ENCODE measurements at places on chromosomes 5 and 9.

GRCh38 chr5:168357876-168358275, 66.4 kb downstream of the WWC1 start:
- no peak for DNase-seq

- no peak for DNase-seq
Observed at GRCh38 chr5:14343376-14343775, 200.2 kb downstream of the TRIO start.

DNA sequence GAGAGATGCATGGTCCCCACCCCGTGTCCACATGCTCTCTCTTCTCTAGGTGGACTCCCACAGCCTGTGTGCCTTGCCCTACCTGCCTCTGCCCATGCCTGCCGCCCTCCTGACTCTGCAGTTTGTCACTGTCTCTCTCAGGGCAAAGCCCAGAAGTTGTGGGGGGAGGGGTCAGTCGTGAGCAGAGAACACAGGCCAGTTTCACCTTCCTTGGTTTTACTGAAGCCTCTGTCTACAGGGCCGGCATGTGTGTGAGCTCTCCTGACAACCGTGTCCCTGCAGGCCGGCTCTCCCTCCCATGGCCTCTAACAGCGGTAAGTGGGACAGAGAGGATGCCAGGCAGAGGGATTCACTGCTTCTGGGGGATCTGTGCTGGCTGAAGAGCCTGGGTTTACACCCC, 43.5 kb upstream of the SLC25A51 start:
- no peak for DNase-seq

DNA sequence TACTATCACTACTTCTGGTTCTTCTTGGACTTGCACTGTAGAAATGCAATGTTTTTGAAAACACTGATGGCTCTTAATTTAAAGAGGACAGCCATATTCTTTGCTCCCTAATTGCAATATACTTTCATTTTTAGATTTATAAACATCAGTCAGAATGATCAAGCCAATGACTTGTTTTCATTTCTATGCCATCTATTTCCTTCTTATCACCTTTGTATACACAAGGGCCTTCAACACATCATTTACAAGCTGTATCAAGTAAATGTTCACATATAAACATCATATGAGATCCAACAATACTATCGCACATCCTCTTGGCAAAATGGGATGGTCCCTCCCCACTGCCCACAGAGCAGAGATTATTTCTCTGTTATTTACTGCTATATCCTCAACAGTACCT, 24.9 kb downstream of the AUH start:
- no peak for DNase-seq

- DNase-seq, result no peak
Observed at GRCh38 chr5:107284822-107285525, 385.8 kb downstream of the EFNA5 start.

GRCh38 chr5:9641806-9642355, 11.7 kb upstream of the TAS2R1 start:
- no peak for DNase-seq

GRCh38 chr5:142977363-142978051, 207.3 kb downstream of the ARHGAP26 start:
- no peak for DNase-seq

- no peak for DNase-seq
Observed at GRCh38 chr9:88889386-88889785, 101.9 kb upstream of the S1PR3 start.

DNA sequence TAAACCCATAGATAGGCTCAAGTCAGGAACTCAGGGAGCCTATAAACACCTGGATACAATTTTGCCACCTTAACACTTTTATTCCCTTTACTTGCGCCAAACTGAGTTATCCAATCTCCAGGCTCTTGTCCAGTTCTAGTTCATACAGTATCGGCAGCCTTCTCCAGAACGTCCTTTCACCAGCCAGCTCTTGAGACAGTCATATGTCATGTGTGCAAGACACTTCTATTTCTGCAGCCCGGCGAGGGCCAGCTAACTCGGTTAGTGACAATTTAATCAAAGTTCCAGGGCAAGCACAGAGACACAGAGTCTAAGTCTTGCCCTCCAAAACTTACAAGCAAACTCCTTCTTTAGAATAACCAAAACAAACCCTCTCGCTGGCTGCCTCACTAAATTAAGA, 12.9 kb downstream of the ABCA1 start:
- no peak for DNase-seq

DNA sequence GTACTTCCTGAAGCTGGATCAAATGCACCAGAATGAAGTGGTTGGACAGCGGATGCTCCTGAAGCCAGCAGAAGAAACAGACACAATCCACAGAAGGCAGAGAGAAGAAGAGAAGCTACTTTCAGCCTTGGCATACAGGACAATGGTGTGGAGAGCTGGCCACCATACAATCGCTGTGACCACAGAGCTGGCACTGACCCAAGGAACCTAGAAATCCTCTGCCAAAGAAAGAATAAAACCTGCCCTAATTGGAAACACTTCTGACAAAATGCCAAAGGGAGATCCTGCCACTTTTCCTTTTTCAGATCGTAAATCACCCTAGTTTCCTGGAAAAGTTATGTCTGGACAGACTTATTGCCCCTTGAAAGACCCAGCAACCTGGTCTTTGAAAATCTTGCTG, 77.8 kb downstream of the BAAT start:
- no peak for DNase-seq

GRCh38 chr9:68979538-68980314, 34.2 kb downstream of the PRKACG start:
- peak; percentile 29 for DNase-seq

GRCh38 chr5:141866096-141866495, 12.1 kb downstream of the PCDH1 start:
- no peak for DNase-seq

GRCh38 chr5:6542421-6543345, 90.2 kb downstream of the NSUN2 start:
- no peak for DNase-seq

DNA sequence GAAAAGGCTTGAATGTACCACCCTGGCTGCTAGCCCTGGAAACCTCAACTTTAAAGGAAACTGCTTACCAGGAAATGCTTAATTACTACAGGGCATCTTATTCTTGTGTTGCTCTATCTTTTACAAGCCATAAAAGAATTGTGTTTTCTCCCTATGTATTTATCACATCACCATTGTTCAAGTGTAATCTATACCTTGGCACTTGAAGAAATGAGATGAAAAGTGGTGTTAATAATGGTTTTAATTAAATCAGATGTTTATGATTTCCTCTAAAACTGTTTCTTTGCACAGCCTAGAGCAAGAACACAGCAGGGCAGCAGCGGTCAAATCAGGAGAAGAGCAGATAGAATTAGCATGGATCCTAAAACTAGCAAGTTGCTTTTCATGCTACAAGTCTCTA, 131.8 kb upstream of the RGMB start:
- DNase-seq, result no peak
